ENCODE measurements at places on chromosomes 2 and 18.

- DNase-seq = no peak
Measured at GRCh38 chr18:75779450-75779849, 351.9 kb upstream of the SMIM21 start.

- no peak for DNase-seq
Measured at GRCh38 chr2:211070547-211070946, 514.1 kb downstream of the CPS1 start.

DNA sequence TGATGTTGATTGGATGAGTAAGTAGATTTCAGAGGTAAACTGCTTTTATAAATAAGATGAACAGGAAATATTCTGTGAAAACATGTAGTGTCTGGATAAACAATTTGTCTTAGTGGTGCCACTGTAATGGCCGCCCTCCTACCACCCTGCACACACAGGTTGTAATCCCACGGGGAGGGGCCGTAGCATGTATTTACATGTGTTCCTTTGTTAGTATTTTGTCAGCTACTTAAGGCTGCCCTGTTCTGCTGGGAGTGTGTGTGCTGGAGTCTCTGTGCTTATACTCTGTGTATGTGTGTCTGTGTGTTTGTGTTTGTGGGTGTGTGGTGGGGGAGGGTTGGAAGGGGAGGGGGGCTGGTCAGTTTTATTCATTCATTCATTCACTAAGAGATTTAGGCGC is 5.1 kb downstream of the TSHZ1 start:
- no peak for DNase-seq

DNA sequence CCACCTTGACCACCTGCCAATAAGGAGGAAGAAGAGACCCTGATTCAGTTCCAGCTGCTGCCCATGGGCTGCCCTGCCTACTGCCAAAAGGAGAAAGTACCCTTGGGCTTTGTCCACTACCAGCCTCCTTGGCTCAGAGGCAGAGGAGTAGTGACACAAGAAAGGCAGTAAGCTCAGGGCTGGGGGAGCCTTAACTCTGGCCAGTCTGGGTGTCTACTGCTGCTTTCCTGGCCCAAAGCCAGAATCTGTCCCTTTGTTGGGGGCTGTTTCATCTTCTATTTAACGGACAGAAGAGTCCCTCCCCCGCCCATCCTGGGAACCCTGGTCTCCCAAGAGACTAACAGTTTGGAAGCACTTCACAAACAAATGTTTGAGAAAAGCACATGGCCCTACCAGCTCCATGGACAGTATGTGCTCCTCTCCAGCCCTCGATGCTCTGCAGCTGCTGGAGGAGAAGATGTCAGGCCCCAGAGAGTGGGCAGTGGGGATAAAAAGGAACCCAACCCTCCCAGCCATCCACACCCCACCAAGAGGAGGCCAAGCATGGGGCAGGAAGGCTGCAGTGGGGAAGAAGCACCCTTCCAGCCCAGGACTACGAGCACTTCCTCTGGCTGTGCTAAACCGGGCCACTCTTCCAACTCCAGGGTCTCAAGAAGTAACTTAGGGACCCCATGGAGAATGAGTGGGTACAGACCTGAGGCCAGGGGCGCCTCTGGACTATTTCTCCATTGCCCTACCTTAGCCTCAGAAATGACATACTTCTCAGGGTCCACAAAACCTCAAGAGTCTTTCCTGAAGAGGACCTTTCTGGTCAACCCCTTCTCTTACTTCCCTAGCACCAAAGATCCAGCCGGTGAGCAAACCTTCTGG is 1.2 kb downstream of the ATG9A start:
- no peak for DNase-seq

- no peak for DNase-seq
Measured at GRCh38 chr18:36419188-36419899, 121.8 kb downstream of the FHOD3 start.

DNA sequence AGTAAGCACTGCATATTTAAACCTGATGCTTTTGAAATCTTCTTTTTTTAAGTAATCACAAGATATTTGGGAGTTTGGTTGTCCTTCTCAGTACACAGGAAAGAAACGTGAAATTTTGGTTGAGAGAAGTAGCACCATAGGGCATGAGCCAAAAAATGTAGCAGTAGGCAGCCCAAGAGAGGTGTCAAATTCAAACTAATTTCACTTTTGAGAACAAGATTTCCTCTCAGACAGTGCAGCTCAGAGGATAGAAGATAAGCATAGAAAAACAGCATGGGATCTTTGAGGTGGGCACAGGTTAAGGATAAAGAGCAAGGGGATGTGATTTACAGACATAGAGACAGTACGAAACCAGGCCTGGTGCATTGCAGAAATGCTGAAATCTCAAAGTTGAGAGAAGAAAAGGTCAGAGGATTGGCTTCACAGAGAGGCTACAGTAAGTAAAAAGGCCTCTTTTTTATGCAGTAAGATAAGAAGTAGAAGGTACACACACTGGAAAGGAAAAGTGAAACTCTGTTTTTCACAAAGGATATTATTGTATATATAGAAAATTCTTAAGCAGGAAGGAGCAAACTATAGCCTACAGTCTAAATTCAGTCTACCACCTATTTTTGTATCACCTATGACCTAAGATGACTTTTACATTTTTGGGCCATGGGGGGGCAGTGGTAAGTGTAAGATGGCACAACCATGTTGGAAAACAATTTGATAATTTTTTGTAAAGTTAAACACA is 89.8 kb downstream of the PKP4 start:
- no peak for DNase-seq

DNA sequence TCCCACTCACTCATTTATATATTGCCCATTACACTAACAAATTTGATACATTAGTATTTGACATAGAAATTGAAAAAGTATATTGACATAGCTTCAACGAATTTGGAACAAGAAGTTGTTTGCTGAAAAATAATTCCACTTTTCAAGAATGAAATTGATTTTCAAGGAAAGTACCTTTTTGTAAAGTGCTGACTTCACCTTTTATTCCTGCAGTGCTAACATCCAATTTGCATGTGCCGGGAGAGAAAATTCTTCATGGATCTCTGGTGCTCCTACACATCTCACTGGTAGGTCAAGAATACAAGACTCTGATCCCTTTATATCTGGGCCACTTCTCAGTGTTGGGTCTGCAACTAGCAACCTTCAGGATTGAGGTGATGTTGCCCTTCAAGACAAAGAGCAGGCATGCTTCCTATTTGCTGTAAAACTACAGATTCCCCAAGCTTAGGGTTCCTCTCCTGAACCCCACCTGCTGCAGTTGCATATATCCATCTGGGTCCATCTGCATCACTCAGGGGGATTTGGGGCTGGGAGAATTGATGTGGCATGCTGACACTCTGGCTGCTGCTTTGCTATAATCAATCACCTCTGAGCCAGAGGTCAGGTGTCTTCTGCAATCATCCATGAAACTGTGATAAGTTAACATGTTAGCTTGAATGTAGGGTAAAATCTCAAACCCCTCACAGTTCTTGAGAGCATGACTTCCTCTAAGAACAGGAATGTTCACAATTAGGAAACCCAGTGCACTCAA is 108.4 kb upstream of the TTN start:
- DNase-seq = no peak

DNA sequence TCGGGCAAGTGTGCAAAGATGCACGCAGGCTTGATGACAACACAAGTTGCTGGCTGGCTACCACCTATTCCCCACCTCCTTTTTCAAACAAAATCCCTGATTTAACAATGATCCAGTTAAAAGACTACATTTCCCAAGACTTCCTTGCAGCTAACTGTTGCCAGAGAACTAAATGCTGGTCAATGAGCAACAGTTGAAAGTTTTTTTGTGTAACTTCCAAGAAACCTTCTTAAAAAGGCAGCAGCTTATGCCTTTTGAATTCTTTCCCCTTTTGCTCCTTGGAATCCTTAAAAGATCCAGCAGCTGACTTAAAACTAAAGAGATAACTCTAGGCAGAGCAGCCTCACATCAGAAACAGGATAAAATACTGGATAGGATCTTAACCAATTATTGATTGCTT is 38.5 kb downstream of the NPHP1 start:
- no peak for DNase-seq

GRCh38 chr2:232146294-232146693 is 184.8 kb downstream of the DIS3L2 start:
- DNase-seq = no peak
